ENCODE measurements at places on chromosomes 13 and 19. TPM values are rescaled to one million over a fixed set of nuclear protein-coding genes. Genes with fewer than 3 reads are reported as not detected.

SYCN gene
- not detected for total RNA-seq

GRCh38 chr19:40228346-40228745, 1.9 kb upstream of the CCNP start:
- H3K4me3 ChIP-seq, result no peak overlapping the region
- DNase-seq, result no peak
- no peaks in the 10 kb centered on the region for H3K36me3 ChIP-seq
- H3K4me1 ChIP-seq, result peaks cover 32% of the 10 kb centered on the region
- H3K27me3 ChIP-seq, result peaks cover 41% of the 10 kb centered on the region

DNA sequence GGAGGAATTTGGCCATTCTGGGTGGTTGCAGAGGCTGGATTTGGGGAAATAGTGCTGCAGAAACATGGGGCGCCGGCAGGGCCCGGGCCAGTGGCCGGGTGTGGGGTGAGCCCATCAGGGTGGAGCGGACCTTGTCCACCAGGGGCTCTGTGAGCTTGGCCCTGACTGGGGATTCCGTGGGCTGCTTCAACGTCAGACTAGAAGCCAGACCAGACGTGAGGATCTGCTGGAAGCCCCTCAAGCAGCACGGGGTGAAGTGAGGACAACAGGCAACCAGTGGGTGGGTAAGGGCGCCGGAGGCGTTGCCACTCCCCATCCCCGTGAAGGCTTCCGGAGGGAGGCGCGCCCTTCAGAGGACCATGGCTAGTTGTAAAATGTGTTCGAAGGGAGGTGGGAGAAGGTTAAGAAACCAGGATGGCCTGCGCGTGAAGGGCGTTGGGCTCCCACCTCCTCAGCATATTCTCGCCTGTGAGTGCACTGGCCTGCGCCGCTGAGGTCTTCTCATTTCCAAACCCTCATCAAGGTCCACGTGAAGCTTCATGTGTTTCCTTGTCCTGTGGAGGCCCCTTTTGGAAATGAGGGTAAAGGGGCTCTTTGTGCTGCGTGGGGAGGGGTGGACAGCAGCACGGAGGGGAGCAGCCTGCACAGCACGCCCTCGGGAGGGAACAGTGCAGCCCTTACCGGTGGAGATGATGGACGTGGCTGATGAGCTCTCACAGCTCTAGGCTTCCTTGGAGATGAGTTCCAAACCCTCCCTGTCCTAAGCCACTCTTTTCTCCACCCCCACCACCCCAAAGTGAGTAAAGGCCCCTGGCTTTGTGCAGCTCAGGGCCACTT, 8.3 kb downstream of the TEX29 start:
- no peaks in the 10 kb centered on the region for H3K27me3 ChIP-seq
- no peak overlapping the region for H3K27ac ChIP-seq
- DNase-seq, result no peak
- peaks cover 2% of the 10 kb centered on the region for H3K4me1 ChIP-seq

- H3K4me3 ChIP-seq, result peak overlapping the region; percentile 70
- no peak for DNase-seq
- peaks cover 46% of the 10 kb centered on the region for H3K27me3 ChIP-seq
- no peak overlapping the region for H3K27ac ChIP-seq
- H3K4me1 ChIP-seq, result peaks cover 6% of the 10 kb centered on the region
Observed at GRCh38 chr13:24541127-24541475, 28.5 kb upstream of the PARP4 start.

DNA sequence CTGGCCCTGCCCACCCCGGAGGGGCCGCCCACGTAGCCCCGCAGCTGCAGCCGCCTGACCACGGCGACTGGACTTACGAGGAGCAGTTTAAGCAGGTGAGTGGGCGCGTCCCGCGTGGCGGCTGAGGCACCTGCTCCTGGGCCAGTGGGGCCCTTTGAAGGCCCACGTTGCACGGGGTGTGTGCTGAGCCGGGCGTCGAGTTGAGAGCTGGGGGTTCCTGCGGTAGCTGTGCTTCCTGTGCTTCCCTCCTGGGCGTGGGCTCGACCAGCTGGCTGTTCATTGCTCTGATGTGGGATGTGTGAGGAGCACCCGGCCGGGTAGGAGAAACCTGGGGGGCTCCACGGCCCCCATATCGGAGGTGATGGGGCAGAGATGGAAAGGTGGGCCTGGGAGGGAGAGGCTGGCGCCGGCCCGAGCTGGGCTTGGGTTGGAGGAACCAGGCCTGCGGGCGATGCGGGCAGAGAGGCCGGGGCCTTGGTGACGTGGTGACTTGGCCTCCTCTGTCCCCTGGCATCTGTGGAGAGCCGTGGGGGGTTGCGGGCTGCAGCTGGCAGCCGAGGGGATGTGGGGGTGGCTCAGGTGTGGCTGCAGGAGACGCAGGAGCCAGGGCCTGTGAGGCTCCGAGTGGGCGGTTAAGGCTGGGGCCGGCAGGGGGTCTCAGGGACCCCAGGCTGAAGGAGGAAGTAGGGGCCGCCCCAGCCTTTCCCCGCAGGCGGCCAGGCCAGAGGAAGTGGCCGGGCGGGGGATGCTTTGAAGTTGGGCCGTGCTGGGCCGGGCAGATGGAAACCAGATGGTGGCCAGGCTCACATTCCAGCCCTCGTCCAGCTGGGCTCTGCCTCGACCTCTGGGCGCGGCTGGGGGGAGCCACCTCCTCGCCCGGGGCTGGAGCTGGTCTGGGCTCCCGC, 7.1 kb downstream of the ARID3A start:
- H3K27ac ChIP-seq, result no peak overlapping the region
- peak; percentile 54 for DNase-seq

- no peaks in the 10 kb centered on the region for H3K4me1 ChIP-seq
- no peak overlapping the region for H3K27ac ChIP-seq
- H3K27me3 ChIP-seq, result peaks cover 18% of the 10 kb centered on the region
- H3K4me3 ChIP-seq, result no peak overlapping the region
Observed at GRCh38 chr13:36801035-36801434, 18.0 kb upstream of the RFXAP start.

Measured in activated naive CD4-positive, alpha-beta T cell treated with anti-CD3 and anti-CD28 coated beads for 36 hours (primary cell).